ENCODE measurements at places on chromosomes 16 and 17. TPM values are rescaled to one million over a fixed set of nuclear protein-coding genes. Genes with fewer than 3 reads are reported as not detected.
A peak's percentile ranks its signal among the peaks of the same experiment; 100 is the strongest.

DNA sequence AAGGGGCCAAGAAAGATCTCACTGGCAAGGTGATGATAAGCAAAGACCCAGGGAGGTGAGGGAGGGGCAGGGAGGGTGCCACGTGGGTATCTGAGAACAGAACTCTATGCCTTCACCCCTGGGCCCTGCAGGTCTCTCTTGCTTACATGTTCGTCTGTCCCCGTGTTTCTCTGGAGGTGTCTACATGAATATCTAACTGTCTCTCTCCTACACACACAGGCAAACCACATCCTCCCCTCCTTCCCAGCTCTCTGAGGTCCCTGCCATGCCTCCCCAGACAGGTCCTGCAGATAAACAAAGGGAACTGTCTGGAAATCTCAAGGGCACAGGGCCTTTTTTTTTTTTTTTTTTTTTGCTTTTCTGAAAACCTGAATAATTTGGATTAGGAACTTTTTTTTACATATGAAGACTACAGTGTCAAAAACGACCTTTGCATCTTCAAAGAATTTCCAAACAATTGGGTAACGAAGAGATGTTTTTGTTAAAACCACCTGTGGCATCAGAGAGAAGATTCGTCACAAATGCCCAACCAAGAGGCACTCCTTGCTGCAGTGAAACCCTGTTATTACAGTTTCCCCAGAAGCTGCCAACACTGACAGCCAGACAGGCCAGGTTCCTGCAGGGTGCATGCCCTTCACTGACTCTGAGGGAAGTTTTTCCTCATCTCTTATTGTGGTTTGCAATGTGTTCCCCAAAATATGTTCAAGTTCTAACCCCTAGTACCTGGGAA is 17.8 kb downstream of the PLLP start:
- no peak for DNase-seq

- peak; percentile 80 for DNase-seq
These were observed 42.9 kb upstream of the TEKT3 start for GRCh38 chr17:15384142-15384787.

GRCh38 chr16:80014241-80014939 is 413.9 kb upstream of the MAF start:
- DNase-seq, result no peak

- no peak for DNase-seq
These were observed at the start of gene SCIMP for GRCh38 chr17:5234645-5235576. Gene SCIMP (minus strand): TSS chr17:5234860. CDS start chr17:5234755, 105 bp downstream.

The GNG13 gene
- not detected for total RNA-seq

The PABPN1L gene
- not detected for total RNA-seq

The GAS2L2 gene
- not detected for total RNA-seq

DNA sequence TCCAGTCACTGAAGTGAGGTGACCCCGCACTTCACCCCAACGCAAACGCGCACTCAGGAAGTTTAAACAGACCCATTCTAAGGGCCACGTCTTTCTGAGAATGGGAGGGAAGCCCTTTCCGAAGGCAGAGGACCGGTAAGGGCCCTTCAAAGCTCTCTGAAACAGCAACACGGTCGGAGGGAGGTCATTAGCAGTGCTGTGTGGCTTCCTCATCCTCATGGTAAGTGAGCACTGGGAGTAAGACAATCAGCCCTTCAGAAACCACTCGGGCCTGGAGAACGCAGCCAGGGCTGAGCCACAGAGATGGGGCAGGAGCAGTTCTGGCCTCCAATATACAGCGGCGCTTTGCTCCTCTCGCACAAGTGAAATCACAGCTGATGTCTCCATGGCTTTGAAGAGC is 23.7 kb downstream of the SRL start:
- peak; percentile 48 for DNase-seq

GRCh38 chr17:47852113-47852949 is 1.4 kb upstream of the SP6 start:
- DNase-seq, result no peak
